ENCODE measurements at places on chromosomes 12 and 14.

- DNase-seq, result no peak
Observed at GRCh38 chr14:104665114-104665656, 24.2 kb upstream of the INF2 start.

DNA sequence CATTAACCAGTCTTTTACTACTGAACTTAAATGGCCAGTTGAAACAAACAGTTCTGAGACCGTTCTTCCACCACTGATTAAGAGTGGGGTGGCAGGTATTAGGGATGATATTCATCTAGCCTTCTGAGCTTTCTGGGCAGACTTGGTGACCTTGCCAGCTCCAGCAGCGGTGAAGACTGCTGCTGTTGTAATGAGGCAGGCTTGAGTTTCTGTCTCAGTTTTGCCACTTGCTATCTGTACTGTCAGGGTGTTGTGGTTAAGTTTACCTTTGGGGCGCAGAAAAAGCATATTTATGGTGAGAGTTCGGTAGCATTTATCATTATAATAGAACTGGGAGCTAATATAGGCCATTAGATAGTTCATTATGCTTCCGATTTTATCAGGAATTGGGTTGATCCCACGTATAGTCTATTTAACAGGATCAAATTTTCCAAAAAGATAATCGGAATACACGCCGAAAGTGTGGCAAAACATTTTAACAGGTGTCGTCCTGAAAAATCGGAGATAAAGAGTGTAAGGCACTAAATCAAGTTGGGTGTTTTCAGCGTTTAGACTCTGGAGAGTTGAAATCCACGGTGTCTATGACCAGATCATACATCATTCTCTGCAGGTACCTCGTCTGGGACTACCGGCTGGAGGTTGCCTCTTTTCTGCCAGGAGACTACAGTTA, 688 bp upstream of the NECAP1 start:
- peak; percentile 41 for DNase-seq

DNA sequence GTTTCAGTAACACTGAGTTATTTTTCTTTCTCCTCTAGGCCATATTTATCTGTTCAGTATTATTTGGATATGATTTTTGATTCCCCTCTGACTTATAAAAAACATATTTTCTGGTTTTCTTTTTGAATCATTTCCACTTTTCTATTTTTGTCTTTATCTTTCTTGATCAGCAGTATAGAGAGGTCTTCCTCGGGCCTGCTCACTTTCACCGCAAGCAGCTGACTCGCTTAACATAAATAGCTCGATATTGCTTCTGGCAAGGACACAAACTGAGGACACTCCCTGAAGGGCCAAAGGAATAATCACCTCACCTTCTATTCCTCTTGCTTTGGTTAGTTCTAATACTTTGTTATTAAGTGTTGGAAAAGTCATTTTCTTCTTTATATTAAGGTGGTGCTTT, 25.8 kb upstream of the TRHDE start:
- no peak for DNase-seq

- DNase-seq, result no peak
Observed at GRCh38 chr12:94421868-94422740, 37.6 kb downstream of the CEP83 start.

- DNase-seq, result no peak
Observed at GRCh38 chr12:83224012-83224411, 537.3 kb downstream of the TMTC2 start.

DNA sequence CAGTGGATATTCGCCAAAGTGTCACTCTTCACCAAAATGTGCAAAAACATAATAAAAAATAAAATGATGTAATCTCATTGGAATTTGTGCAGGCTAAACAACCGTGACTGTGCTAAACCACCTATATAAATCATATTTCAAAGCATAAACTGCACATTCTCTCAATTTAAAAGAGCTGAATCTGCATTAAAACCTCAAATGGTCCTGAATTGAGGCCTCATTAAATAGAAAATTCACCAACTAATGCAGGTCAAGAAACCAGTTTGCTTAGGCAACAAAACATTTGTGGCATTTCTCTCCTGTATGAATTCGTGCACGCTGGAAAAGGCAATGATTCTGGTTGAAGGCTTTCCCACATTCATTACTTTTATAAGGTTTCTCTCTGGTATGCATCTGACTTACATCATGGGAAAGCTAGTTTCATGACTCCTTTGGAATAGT, 80.1 kb upstream of the IFNG-AS1 start:
- no peak for DNase-seq

DNA sequence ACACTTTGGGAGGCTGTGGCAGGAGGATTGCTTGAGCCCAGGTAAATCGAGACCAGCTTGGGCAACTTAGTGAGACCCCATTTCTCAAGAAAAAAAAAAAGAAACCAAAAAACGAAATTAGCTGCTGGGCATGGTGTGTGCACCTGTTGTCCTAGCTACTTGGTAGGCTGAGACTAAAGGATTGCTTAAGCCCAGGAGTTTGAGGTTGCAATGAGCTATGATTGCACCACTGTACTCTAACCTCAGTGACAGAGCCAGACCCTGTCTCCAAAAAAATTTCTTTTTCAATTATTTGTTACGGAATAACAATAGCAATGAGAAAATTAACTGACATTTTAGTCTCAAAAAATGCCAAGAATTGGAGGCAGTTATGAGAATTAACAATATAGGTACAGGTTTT, 128.0 kb downstream of the CCDC91 start:
- no peak for DNase-seq

- no peak for DNase-seq
Observed at GRCh38 chr12:50314636-50315312, 31.5 kb upstream of the LIMA1 start.

DNA sequence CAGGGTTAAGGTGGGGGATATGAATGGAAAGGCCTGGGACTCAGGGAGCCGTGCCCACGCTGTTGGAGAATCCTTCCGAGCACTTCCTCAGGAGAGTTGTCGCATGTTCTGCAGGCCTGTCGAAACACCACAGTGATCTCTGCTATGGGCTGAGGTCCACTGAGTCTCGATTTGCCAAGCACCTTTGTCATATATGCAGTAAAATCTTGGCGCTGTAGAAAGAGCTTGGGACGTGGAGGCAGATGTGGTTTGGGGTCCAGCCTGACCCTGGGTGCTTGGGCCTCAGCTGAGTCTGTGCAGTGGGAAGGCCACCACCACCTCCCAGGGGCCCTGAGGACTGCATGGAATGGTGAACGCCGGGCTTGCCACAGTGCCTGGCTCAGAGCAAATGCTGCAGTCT, 32.9 kb downstream of the C14orf132 start:
- no peak for DNase-seq

DNA sequence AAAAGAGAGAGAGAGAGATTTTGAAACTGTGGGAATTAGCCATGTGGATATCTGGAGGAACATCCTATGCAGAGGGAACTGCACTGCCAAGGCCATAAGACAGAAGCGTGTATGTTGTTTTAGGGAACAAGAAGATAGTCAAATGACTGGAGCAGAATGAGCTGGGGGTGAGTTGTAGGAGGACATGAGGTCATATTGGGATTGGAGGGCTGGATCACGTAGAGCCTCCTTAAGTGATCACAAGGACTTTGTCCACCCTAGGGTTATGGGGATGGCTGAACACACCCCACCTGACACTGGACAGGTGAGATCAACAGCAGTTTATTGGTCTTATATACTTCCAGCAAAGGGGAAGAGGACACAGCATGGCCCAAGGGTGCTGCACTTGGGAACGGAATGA, 8.2 kb upstream of the CGRRF1 start:
- DNase-seq, result no peak

DNA sequence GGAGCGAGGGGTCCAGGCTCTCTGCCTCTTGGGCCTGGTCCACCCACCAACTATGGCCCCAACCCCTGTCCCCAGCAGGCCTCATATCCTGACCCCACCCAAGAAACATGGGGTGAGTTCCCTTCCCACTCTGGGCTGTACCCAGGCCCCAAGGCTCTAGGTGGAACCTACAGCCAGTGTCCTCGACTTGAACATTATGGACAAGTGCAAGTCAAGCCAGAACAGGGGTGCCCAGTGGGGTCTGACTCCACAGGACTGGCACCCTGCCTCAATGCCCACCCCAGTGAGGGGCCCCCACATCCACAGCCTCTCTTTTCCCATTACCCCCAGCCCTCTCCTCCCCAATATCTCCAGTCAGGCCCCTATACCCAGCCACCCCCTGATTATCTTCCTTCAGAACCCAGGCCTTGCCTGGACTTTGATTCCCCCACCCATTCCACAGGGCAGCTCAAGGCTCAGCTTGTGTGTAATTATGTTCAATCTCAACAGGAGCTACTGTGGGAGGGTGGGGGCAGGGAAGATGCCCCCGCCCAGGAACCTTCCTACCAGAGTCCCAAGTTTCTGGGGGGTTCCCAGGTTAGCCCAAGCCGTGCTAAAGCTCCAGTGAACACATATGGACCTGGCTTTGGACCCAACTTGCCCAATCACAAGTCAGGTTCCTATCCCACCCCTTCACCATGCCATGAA, 8.6 kb downstream of the ARHGAP9 start:
- peak; percentile 58 for DNase-seq

GRCh38 chr12:10720974-10721650, 2.0 kb downstream of the YBX3 start:
- DNase-seq, result no peak

DNA sequence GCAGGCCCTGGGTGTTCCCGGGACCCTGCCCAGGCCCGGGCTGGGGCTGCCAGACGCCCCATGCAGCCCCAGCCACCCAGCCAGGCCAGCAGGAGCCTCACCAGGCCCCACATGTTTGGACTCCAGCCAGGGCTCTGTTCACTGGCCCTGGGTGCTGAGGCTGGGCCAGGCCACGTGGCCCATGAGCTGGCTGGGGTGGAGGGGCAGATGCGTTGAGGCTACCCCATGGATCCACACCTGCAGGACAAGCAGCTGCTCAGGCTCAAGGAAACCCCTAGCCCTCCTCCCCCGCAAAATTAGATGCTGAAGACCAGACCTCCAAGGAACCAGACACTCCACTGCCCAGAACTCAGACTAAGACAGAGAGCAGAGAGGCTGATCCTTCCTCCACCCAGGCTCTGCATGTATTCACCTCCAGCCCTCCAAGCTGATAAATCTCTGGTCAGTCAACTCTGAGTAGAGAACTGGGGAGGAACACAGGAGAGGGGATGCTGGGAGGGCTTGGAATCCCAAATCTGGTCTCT, 1.6 kb downstream of the CDH24 start:
- DNase-seq, result no peak

GRCh38 chr14:36747411-36748184, 85.9 kb downstream of the PAX9 start:
- DNase-seq, result no peak

- DNase-seq, result no peak
Observed at GRCh38 chr14:78852040-78852439, 681.9 kb downstream of the NRXN3 start.

GRCh38 chr12:82787016-82787415, 100.3 kb downstream of the TMTC2 start:
- no peak for DNase-seq

All from colonic mucosa (tissue), 4 donors.